ENCODE measurements at places on chromosomes 1 and 21.

GRCh38 chr1:178500091-178500770, 3.5 kb upstream of the CLEC20A start:
- no peak for DNase-seq

- DNase-seq: no peak
Measured at GRCh38 chr21:26522704-26523103, 50.4 kb downstream of the CYYR1 start.

DNA sequence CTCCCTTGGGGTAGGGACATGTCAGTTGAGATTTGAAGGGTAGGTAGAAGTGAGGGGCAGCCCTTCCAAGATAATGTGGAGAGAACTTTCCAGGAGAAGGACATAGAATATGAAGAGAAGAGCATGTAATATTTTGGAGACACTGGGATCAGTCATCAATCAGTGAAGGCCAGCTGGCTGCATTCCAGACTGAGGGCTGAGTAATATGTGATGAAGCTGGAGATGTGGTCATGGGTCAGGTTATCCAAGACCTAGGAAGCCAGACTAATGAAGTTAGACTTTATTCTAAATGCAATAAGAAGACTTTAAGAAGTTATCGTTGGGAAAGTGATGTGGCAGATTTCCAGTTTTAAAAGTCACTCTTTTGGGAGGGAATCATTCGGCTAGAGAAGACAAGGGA, 262.0 kb downstream of the HMCN1 start:
- no peak for DNase-seq

DNA sequence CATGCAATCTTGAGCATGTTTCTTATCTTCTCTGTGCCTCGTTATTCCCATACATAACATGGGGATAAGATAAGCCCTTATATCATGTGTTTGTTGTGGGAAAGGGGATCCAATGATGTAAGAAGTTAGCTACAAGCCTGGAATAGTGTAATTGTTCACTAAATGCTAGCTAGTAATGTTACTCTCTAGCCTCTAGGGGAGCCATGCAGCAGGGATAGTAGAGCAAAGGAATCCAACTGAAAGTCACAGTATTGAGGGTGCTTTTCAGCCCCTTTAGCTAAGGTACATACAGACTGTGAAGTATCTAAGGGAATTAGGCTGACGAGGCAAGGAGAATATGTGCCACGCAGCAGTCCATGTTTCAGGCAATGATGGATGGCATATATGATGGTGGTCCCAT, 46.9 kb downstream of the IL23R start:
- DNase-seq: peak; percentile 10

DNA sequence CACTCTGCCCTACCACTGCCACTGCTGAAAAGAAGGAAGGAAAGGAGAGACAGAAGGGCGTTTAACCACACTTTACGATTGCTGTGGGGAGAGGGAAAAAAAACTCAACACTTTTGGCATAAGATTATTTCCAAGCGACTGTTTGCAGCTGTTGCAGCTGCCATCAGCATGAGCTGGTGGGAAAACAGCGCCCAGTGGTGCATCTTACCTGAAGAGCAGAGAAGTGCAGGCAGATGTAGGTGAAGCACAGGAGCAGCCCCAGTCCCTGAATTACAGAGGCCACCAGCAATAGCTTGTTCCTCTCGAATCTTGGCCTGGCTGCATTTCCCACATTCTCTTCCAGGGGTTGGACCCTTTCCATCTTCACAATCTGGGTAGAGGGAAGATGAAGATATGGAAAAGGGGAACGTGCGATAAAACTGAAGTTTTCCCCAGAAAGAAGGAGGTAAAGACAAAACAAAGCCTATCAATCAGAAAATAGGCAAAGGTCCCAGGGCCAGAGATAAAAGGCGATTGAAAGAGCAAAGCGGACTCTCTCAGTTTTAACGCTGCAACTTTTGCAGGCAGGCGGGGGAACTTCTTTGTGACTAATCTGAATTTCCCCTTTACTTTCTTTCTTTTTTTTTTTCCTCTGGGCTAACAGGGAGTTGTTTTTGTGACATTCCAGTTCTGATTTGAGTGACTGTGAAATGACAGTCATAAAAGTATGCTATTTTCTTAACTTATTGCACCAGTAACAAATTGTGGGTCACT, at the start of gene TNFSF4:
Gene TNFSF4, minus strand, starts transcription at position 516 of the 753 bp plus-strand sequence. Its CDS starts 155 bp downstream, at position 361.
- no peak for DNase-seq

DNA sequence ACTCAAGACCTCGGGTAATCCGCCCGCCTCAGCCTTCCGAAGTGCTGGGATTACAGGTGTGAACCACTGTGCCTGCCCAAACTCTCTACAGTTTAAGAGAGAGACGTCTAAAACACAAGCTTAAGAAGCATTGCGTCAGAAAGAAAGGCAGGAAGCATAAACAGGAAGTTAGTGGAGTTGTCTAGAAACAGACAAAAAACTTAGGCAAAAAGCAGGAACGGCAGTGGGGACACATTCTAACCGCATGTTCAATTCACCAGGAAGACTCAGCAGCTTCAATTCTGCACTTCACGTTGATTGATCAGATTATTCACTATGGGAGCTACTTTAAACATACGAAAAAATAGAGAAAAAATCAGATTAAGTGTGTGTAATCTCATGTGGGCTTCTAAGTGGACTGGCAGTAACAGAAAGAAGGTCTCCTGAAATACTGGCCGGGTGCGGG, 7.4 kb downstream of the CFAP74 start:
- no peak for DNase-seq

GRCh38 chr1:50955116-50955515, 5.0 kb downstream of the FAF1 start:
- no peak for DNase-seq

DNA sequence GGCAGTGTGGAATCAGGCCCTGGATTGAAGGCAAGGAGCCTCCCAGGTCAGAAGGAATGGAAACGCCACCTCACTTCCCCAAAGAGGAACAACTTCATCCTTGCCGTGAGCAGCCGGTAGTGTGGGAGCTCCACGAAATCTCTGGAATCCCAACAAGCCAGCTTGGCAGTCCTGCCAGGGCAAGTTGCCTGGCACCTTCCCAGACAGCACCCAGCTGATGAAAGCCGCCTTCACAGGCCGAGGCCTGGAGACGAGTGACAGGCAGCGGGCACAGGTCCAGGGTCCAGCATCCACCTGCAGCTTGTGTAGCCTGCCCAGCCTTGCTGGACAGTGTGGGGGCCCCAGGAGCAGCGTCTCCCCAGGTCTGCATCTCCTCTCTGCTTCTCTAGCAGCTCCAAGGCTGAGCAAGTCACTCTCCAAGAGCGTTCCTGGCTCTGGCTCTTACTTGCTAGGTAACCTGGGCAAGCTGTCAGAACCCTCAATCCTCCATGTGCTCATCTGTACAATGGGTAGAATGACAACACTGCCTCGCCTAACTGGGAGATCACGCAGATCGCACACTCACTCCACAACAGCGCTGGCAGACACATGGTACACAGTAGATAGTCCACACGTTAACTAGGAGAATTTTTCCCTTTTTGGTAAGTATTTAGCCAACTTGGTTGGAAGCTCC, 43.0 kb downstream of the ACOT7 start:
- no peak for DNase-seq

GRCh38 chr1:171455967-171456366, 29.4 kb upstream of the PRRC2C start:
- DNase-seq: no peak

DNA sequence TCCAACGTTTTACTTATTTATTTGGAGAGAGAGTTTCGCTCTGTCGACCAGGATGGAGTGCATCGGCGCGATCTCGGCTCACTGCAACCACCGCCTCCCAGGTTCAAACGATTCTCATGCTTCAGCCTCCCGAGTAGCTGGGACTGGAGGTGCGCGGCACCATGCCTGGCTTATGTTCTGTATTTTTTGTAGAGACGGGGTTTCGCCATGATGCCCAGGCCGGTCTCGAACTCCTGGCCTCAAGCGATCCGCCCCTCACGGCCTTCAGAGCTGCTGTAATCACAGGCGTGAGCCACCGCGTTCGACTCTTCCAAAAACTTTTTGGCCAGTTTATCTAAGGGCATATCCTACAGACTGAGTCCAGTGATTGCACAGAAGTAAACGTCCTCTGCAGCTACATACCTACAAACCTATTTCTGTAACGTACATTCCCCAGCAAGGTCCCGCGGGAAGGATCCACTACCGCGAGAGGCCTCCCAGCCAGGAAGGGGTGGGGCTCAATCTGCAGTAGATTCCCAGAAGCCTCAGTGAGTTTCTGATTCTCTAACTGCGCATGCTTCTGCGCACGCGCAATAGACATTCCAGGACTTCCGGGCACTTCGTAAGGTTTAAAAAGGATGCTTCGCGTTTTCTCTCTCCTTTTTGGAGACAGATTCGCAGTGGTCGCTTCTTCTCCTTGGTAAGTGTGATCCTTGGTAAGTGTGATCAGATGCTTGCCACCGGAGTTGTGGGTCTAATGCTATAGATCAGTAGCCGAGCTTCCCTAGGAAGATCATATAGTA, at the start of gene RCC1:
Gene RCC1, plus strand, starts transcription at position 638 of the 782 bp plus-strand sequence. CDS start 23,824 bp downstream, outside the sequence.
- DNase-seq: peak; percentile 95

DNA sequence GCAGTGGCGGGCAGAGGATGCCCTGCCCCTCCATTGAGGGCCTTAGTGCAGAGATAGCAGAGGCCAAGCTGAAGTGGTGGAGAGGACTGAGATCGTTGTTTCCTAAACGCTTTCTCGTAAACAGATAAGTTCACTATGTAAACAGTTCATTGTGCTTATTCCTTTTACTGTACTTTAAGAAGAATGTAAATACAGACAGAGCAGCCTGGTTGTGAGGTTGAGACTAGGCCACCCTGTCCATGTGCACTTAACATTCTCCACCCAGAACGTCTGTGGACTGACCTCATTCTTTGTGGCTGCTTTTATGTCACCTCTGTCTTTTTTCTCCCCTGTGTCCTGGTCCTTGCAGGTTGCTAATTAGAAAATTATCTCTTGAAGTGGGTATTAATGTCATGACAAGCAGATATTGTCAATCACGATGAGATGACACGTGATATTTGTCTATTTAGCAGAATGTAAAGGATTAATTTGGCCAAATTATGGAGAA, 8.5 kb downstream of the CENPS start:
- no peak for DNase-seq

DNA sequence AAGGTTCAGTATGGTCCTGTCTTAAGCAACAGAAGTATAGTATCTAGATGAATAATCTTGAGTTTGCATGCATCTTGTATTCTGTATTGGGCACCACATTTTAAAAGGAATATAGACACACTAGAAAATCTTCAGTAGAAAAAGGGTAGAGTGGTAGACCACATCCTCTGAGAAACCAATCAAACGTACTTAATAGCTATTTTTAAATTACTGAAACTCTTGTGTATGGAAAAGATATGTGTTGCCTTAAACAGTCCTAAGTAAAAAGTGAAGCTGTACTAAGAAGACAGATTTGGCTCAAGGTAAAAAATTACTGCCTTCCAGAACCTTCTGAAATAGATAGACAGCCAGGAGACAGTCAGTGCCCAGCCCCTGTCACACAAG, 3.1 kb downstream of the CTXND2 start:
- no peak for DNase-seq

DNA sequence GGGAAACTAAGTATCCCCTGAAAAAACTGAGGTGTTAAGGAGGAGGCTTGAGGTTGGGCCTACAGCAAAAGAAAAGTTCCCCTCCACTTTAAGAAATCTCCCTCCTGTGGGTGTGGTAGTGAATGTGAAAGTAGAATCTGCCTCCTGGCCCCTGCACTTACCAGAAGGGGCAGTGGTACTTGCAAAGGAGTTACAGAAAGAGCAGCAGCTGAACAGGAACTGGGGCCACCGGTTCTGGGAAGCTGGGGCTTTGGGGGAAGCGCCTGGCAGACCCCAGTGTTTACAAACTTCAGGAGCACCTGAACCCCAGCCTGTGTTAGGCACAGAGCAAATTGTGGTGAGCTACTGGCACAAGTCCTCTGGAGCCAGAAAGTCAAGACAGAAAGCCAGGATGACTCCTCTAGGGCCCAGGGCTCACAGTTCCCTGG, 250.2 kb upstream of the FGGY start:
- no peak for DNase-seq

DNA sequence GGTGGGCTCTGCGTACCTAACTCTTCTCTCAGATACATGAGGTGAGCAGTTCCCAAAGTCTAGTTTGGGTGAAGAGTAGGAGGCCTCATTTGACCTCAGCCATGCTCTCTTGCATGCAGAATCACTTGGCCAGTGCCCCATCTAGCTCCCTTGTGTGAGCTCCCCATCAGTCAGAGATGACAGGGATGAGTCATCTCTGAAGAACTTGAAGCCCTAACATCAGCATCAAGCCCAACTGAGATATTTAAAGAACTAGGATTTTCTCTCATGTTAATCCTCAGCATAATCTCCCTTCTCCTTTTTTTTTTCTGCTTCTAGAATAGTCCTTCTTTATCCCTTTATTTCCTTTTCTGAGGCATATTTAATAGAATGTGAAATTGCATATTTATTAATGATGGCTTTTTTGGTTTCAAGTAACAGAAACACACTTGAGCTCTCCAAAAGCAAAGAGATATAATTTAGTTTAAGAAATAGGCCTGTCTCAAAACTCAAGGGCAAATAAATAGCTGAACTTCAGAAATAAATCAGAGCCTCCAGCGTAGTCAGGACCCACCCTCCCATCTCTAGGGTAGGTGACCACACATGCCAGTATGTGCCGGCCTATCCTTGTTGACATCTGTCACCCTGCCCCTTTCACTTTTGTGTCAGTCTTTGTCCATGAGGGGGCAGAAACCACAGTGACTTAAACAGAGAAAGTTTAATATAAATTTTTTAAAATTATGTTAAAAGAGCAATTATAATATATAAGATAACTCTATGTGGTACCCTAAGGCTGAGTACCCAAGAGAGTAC, 112.3 kb downstream of the TSEN15 start:
- DNase-seq: no peak
